Sigmoid colon (tissue), 7 donors: ENCODE measurements at places on chromosomes 4 and X. TPM values are rescaled to one million over a fixed set of nuclear protein-coding genes. Genes with fewer than 3 reads are reported as not detected.

JAKMIP1 gene
- 1.9 TPM for total RNA-seq

CXCL1 gene
- 6.8 TPM for total RNA-seq

CXorf49 gene
- not detected for total RNA-seq

SYTL5 gene
- 0.14 TPM for total RNA-seq

FAM9C gene
- not detected for total RNA-seq

NMU gene
- total RNA-seq, result 2.5 TPM

- no peak for DNase-seq
These were observed 226.6 kb downstream of the NSUN7 start for GRCh38 chr4:40976343-40976742.

DNA sequence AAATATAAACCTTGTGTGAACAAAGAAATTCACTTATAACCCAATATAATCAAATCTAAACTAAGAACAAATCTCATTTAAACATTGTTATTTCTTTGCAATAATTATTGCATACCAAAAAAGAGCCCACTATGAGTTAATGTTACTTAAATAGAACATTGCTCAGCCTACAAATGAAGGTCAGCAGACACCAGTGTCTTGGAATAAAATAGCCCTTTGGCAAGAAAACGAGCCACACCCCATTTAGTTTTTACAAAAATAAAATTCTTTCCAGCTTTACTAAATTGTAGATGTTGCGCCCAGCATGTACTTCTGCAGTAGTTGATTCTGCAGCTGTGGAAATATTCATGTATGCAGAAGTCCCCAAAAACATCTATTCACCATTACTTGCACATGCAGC is 12.2 kb downstream of the PLS3 start:
- no peak for DNase-seq

DNA sequence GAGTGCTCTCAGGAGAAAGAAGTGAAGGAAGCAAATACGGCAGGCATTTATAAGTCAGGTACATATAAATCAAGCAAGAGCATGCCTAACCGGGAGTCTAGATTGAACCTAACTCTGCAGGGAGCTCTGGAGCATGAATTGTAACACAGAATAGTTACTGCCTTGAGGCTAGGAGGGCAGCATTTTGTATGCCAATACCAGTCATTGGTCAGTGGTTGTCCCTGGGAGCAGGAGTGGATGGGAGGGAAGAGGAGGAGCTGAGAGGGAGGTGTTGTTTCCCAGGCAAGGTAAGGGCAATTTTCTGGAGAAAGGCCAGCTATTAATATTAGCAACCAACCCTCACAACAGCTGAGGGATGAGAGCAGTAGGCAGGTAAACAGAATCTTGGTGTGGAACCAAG is 224.7 kb upstream of the DCAF8L1 start:
- no peak for DNase-seq

DNA sequence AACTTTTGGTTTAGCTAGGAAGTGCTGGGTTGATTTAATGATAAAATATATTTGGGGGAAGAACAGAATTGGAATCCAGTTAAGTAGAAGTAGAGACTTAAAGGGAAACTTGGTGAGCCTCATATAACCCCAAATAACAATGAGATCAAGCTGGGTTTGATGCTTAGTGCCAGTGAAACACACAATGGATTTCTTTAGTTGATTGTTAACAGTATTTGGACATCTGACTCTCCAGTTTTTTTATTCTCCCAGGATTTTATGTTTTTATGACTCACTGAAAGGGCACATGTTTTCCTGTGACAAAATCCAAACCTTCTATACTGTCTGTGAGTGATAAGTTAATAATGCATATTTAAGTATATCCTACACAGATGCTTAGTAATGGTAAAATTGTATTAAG is 2.7 kb upstream of the NEUROG2 start:
- no peak for DNase-seq

- DNase-seq, result no peak
These were observed 147.9 kb downstream of the PTCHD1 start for GRCh38 chrX:23482561-23482960.

- DNase-seq, result no peak
These were observed 258.1 kb downstream of the GABRG1 start for GRCh38 chr4:45865781-45866180.

- DNase-seq, result no peak
These were observed 207.3 kb upstream of the RADX start for GRCh38 chrX:106404512-106404911.
